ENCODE measurements at places on chromosomes 5 and 9. TPM values are rescaled to one million over a fixed set of nuclear protein-coding genes. Genes with fewer than 3 reads are reported as not detected.

Gene IFNA21
- total RNA-seq = not detected

Gene RANBP17
- 32.8 TPM for total RNA-seq

Gene GIN1
- 10.3 TPM for total RNA-seq

Gene ACER2
- total RNA-seq = 7.5 TPM

Gene CTXN3
- total RNA-seq = not detected

All from progenitor cell of endocrine pancreas (in vitro differentiated cells).